ENCODE measurements at places on chromosomes 7 and 10.

DNA sequence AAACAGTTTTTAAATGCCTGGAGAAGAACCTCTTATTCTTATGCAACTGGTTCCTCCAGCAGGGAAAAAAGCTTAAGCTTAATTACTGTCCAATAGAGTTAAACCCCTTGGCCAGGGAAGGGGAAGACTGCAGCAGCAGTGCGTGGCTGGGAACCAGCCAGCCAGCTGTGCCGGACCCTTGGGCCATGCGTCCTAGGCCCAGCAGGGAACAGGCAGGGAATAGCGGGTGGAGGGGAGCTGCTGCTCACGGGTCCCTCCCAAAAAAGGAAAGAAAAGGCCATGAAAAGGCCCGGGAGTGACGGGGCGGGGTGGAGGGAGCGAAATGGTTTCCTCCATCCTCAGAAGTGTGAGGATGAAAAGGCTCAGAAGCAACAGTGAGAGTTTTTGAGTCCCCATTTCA is 35.2 kb upstream of the HECW1 start:
- no peak for DNase-seq

DNA sequence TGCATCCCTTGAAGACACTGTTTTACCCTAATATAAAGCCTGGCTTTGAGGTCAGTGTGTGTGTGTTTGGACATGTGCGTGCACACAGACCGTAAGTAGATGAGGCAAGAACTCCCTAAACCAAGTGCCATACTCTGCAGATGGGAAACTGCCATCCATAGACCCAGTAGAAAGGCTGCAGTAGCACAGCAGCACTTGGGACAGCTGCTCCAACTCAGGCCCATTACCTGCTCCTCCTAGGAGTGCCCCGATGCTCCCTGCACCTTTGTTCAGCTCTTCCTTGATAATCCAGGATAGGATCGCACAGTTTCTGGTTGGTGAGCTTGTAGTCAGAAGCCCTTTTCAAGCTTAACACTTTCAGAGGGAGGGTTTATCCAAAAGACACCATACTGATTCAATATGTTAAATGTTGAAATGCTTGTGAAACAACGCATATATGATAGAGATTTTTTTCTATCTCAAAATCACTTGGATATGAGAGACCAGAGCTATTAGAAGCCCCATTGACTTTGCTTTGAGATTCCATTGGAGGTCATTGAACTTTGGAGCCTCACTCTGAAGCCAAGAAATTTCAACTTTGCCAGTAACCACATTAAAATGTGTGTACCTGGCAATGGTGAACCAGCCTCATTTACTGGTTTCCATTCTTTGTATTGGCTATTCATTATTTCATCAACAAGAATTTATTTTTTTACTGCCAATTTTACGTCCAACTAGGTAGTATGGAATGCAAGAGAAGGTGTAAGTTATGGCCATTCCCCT is 757.0 kb upstream of the GALNT17 start:
- DNase-seq = no peak

DNA sequence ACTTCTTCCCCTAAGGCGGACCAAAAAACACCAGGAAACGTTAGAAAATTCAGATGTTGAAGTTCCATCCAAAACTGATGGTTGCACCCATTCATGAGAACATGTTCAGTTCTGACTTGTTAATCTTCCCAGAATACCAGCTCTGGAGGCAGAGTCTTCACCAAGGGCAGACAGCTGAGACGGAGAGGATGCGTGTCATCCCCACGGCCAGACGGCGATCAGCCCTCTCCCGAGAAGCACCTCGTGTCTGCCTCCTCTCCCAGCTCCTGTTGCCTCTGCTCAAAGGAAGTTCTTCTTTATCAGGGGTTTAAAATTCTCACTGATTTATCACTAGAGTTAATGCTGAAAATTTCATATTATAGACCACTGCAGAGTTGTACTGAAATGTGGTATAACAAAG is 269.7 kb downstream of the ZMYND11 start:
- DNase-seq = no peak

DNA sequence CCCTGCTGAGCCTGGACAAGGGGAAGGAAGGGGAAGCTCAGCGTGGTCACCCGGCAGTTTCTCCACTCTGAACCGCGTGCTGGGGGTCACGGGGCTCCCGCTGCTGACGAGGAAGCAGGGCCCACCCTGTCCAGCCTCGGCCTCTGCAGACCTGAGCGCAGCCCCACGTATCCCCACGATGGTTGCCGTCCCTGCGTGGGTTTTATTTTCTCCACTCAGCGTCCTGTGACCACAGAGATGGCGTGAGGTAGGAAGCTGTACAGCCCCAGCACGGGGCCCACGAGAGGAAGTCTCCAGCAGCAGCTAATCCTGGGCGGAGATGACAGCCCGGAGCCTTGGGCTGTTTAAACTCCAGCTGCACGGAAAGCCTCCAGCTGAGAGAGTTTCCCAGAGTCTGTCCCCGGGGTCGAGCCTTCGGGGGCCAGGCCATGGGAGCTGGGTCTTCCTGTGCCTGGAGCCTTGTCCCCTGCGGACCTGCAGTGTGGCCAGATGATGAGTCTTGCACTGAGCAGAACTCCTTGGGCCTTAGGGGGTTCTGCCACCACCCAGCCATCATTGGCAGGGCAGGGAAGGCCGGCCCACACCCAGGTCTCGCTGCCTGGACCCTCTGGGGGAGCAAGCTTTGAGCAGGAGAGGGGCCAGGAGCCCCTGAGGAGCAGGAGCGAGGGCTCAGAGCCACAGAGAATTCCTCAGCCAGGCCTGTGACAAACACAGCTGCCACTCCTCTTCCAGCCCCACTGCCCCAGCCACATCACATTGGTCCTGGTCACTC is 72.8 kb upstream of the FAM20C start:
- no peak for DNase-seq

GRCh38 chr7:126972571-126972970 is 280.2 kb downstream of the GRM8 start:
- no peak for DNase-seq

- no peak for DNase-seq
Observed at GRCh38 chr10:14040787-14041631, 289.7 kb downstream of the FRMD4A start.

GRCh38 chr10:132443605-132443982 is 46.6 kb downstream of the PWWP2B start:
- peak; percentile 80 for DNase-seq

DNA sequence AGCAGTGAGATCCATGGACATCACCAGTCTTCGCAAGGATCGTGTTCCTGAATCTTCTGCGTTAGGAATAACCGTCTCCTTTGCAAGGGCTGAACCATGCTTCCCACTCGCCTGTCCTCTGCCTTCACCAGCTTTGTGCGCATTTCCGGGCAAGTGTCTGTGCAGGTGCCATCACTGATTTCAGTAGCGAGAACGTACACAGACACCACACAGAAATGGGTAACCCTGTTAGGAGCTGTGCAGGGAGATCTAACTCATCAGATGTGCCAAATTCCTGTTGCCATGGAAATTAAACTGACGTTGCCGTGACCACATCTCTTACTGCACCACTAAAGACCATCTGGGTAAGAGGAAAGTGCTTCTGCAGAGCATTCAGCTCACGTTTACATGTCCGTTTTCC is 146.3 kb downstream of the DIP2C start:
- no peak for DNase-seq

DNA sequence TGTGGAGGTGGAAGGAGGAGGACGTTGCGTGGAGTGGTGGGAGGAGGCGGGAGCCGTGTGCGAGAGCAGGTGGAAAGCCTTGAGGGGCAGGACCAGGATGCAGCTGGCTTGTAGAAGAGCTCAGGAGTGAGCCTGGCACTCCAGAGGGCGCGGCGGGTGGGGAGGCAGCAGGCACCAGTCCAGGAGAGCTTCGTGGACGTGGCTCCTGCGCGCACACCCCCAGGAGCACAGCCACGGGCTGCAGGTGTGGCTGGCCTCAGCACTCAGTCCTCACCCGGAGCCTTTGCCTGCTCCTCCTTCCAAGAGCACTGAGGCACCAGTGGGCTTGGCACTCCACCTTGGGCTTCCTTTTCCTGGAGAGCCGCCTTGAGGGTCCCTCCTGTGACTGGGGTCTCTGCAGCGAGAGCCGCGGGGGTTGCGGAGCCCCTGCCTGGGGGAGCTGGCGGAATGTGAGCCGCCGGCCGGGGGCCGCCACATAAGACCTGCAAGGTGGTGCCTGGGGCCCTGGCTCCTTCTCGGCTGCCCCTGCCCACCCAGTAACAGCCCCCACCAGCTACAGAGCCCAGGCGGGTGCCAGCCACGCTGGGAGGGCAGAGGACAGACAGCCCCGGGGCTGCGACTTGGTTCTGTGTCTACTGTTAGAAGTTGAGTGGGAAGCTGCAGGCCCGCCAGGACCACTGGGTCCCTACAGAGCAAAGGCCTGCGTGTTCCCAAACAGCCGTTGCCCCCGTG is 11.1 kb downstream of the MAFK start:
- no peak for DNase-seq

- no peak for DNase-seq
Observed at GRCh38 chr10:128152741-128153580, 26.7 kb upstream of the MKI67 start.

GRCh38 chr10:102268375-102268888 is 23.1 kb downstream of the GBF1 start:
- DNase-seq = no peak

DNA sequence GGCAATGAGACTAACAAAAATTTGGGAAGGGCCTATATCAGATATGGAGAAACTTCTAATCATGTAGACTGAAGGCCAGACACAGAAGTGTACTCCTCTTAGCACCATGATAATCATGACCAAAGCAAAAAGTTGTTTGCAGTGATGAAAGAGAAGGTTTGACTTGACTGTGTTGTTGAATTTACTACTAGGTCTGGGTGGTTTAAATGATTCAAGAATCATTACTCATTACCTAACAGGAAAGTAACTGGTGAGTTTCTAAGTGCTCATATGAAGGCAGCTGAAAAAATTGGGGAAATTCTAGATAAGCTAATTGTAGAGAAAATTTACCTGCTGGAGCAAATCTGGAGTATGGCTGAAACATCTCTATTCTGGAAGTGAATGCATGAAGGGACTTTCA is 451.5 kb upstream of the SORCS1 start:
- DNase-seq = no peak

GRCh38 chr7:110531186-110531585 is 559.7 kb upstream of the LRRN3 start:
- no peak for DNase-seq

GRCh38 chr10:6786579-6787031 is 206.5 kb upstream of the PRKCQ start:
- DNase-seq = no peak

- no peak for DNase-seq
Observed at GRCh38 chr7:123327661-123328060, 127.9 kb upstream of the SLC13A1 start.

GRCh38 chr7:35261476-35262285 is 7.8 kb upstream of the TBX20 start:
- DNase-seq = no peak

DNA sequence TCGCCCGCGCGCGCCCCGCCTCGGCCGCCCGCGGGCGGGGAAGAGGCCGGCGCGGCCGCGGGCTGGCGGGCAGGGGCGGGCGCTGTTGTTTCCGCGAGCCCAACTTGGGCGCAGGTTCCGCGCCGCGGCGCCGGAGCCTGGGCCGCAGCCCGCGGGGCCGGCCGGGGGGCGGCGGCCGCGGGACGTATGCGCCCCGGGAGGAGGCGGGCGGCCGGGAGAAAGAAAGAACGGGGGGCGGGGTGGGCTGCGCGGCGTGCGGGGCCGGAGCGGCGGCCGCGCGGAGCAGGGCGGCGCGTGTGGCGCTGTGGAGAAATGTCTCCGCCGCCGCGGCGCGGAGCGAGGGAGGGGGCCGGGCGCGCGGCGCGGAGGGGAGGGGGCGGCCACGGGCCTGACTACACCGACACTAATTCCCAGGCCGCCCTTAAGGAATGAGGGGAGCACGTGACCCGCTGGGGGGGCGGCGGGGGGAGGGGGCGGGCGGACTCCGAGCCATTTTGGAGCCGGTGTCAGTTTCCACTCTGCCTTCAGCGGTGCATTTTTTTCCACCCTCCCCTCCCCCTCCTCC is at the start of gene BMI1:
Gene BMI1, plus strand, starts transcription at position 509 of the 565 bp plus-strand sequence. CDS start 5,351 bp downstream, outside the sequence.
- peak; percentile 90 for DNase-seq

DNA sequence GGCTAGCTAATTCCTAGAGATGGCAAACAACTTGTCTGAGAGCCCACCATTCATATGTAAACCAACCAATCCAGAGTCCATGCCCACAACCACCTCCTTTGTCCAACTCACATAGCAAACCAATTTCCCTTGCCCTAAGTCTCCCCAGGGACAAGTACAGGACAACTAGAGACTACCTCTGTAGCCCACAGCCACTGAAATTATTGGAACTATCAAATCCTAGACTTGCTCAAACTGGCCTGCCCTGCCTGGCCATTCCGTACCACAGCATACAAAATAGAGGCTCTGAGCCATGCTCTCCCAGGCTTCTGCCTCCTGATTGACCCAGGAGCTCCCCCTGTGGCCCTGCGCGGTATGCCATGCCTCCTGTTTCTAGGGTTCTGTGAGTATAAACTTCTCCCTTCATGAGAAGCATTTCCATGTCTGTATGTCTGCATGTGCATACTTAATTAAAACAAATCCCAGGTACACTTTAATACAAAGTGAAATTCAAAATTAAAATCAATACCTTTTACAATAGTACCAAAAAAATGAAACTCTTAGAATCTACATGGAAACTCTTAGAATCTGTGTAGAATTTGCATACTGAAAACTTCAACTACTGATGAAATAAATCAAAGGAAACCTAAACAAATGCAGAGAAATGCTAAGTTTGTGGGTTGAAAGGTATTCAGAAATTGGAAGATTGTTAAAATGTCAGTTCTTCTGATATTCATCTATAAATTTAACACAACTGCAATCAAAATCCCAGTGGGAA is 4.0 kb upstream of the HECW1 start:
- peak; percentile 75 for DNase-seq

GRCh38 chr7:2498708-2499107 is 20.9 kb upstream of the LFNG start:
- DNase-seq = no peak

DNA sequence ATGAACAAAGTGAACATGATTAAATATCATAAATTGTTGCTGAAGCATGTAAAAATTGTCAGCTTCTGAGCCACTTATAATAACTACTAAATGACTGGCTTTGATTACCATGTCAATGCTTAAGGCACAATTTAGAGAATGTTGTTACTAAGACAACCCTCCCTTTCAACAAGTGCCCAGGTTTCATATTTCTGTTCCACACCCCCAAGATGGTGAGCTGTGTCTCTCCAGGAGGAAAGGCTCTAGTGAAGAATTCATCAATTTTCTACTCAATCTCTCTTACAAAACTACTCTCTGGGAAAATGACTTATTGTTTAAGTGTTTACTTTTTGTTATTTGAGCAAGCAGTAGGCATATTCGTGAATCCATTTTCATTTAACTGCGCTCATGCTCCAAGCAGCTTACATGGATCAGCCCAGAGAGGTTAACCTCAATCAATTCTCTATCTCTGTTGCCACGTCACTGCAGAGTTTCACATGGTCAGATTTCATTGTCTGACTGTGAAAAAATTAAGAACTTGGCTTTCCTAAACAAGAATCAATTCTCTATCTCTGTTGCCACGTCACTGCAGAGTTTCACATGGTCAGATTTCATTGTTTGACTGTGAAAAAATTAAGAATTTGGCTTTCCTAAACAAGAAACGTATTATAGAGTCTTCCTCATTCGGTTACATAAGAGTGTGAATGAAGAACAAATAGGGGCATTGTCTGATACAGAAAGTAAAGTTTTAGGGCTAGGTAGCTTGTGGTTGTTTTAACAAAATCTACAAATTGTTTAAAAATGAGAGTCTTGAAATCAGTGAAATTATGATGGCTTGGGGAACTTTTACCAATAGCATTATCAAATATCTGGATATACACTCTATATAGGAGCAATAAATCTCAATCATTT is 49.7 kb downstream of the CCDC71L start:
- no peak for DNase-seq

GRCh38 chr10:34109952-34110702 is 705.0 kb downstream of the PARD3 start:
- DNase-seq = peak; percentile 80

Measured in RKO (cell line).